ENCODE measurements at places on chromosomes 11 and 22.

DNA sequence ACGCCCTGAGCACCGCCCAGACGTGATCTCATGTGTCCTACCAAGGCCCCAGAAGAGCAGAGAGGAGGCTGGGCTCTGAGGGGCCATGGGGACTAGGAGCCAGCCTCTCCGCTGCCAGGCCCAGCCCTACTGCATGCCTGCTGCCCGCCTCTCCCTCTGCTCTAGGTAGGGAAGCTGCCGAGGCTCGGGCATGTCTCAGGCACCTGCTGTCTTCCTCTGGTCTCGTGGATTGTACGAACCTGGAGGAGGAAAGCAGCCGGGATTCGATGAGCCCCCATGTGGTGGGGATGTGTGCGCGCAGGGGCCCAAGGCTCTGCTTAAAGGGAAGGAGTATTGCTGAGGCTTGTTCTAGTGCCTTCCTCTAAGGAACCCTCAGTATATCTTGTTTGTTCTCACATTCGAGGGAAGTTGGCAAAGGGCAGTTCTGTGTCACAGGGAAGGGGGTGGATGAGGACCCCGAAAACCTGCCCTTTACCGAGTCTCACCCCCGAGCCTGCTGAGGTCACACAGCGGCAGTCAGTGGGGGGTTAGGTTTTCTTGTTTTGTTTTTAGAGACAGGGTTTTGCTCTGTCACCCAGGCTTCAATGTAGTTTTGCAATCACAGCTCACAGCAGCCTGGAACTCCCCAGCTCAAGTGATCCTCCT lies 21.2 kb downstream of the DAGLA start:
- no peak for DNase-seq

DNA sequence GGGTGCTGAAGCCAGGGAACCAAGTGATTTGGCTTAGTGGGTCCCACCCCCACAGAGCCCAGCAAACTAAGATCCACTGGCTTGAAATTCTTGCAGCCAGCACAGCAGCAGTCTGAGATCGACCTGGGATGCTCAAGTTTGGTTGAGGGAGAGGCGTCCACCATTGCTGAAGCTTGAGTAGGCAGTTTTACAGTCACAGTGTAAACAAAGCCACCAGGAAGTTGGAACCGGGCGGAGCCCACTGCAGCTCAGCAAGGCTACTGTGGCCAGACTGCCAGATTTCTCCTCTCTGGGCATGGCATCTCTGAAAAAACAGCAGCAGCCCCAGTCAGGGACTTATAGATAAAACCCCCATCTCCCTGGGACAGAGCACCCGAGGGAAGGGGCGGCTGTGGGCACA lies 424.1 kb upstream of the TENM4 start:
- no peak for DNase-seq

- no peak for DNase-seq
These were observed 54.5 kb downstream of the CACNG2 start for GRCh38 chr22:36649066-36649465.

DNA sequence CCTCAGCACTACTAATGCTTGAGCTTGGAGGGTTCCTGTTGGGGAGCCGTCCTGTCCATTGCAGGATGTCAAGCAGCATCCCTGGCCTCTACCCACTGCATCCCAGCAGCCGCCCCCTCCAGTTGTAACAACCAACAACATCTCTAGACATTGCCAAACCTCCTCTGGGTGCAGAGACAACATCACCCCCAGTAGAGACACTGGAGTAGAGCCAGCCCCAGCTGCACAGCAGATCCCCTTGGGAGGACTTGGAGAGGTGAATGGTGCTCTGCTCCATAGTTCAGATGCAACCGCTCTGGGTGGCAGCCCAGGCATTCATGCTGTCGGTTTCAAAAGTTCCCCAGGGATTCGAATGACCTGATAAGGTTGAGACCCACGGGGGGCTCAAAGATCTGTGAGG lies 259.0 kb downstream of the MN1 start:
- no peak for DNase-seq

GRCh38 chr11:68574308-68574707 lies 110.0 kb upstream of the GAL start:
- DNase-seq, result no peak

DNA sequence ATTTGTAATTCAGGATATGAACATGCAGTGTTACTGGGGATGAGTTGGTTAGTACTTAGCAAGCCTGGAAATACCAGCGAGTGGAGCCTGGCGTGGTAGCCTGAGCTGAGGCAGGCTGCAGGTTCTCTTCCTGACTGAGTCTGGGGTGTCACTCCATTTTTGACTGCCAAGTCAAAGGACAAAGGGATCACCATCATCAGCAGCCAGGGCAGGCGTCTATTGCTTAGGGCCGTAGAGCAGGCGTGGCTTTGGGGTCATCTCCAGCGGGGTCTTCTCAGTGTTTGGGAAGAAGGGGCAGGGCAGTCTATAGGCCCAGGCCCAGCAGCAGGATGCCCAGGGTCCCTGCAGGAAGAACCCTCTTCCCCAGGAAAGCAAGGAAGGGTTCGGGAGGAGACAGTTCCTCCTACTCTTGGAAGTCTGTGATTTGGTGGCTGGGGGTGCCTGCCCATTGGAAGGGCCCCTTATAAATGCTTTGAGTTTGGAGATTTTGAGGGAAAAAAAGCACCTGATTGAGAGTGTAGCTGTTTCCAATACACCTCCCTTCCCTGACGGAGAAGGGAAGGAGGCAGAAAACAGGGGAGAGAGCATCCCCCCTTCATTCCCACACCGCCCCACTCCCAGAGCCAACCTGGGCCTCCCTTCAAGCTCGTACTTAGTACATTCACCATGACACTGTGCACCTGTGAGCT lies 51.5 kb upstream of the SPATA19 start:
- no peak for DNase-seq

- DNase-seq, result no peak
These were observed 38.3 kb downstream of the C22orf31 start for GRCh38 chr22:29023172-29023796.

DNA sequence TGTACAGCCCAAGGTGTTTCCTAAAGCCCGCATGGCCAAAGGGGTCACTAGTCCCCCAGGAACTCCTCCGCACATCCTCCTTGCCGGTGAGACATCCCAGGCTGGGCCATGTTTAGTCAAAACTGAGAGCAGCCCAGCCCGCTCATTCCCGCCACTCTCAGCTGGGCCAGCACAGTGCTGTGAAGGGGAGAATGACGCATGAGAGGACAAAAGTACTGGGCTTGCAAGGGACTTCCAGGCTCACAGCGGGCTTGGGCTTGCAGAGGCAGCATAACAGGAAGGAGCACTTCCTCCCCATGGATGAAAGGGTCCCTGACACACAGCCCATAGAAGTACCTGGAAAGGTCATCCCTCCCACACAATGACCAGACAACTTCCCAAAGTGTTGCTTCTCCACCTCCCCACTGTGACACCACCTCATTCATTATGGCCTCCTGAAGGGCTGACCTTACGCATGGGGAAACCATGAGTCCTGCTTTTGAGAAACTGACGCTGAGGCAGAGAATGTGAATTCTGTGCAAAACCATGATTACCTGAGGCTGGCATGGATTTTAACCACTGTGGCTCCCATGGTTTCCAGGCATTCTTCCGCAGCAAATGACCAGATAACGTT lies 19.1 kb downstream of the ETS1 start:
- no peak for DNase-seq

DNA sequence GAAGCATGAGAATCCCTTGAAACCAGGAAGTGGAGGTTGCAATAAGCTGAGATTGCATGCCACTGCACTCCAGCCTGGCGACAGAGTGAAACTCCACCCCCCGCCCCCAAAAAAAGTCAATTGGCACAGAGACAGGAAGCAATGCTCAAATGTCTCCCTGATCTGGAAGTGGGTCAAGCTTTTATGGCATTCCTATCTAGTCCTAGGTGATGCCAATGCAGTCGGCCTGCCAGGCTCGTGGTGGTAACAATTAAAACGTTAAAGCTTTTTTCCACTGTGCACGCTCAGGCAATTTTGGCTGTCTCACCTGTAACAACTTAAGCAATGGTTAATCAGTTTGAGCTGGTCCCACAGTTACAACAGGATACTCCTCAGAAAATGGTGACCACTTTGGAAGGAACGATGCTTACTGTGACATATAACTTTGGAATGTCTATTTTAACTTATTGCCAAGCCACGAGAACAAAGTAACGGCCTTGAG lies 18.9 kb upstream of the PISD start:
- DNase-seq, result no peak

DNA sequence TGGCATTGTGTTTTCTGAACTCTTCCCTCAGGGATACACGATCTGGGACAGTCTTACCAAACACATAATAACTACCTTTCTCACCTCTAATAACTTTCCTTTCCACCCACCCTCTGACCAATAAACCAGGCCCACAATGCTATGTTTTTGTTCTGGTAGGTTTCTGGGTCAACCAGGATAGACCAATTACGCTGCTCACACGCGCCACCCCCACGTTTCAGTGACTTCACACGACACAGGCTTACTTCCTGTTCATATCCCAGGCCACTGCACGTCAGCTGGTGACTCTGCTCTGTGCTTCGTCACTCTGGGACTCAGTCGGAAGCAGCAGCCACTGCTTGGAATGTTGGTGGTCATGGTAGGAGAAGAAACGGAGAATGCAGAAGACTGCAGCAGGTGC lies 2.5 kb downstream of the KRTAP5-4 start:
- no peak for DNase-seq

- no peak for DNase-seq
These were observed 14.9 kb downstream of the HEPHL1 start for GRCh38 chr11:94036096-94036495.

DNA sequence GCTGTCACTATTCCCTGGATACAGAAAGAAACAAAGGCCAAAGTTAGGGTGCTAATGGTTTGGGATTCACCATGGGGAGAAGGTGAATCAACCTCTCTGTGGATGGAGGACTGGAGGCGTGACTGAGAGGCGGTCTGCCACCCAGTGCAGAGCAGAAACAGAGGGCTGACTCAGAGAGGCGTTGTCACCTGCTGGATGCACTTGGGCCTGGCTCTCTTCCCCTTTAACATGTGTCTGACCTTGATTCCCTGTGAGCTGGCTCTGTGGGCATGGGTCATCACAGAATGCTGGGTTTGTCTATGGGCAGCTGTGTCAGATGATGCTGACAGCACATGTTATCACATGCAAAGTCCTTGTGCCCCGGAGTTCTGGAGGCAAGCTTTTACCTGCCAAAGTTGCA lies 75.9 kb downstream of the LDLRAD3 start:
- DNase-seq, result no peak

DNA sequence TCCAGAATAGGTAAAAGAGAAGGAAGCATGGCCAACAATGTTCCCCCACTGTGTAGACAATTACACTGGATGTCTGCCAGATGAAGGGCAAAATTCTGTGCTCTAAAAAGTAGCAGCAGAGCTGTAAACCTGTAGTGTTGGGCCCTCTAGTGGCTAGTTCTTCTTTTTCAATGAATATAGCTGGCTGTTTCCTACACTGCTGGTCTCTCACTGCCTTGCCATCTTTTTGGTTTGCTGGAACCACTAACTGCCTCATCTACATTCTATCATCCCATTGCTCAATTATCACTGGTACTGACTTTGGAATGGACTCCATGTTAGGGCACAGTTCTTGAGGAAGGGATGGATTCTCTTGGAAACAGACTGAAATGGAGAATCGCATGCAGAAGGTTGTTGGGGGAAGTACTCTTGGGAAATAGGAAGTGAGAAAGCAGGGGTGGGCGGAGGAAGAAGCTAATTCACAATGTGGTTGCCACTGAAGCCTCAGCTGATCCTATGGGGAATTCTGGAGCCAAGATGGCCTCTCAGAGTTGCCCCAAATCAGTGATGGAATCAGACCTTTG lies 17.9 kb downstream of the KCNE3 start:
- DNase-seq, result peak; percentile 36

GRCh38 chr11:75022296-75022695 lies 33.6 kb downstream of the NEU3 start:
- DNase-seq, result no peak

DNA sequence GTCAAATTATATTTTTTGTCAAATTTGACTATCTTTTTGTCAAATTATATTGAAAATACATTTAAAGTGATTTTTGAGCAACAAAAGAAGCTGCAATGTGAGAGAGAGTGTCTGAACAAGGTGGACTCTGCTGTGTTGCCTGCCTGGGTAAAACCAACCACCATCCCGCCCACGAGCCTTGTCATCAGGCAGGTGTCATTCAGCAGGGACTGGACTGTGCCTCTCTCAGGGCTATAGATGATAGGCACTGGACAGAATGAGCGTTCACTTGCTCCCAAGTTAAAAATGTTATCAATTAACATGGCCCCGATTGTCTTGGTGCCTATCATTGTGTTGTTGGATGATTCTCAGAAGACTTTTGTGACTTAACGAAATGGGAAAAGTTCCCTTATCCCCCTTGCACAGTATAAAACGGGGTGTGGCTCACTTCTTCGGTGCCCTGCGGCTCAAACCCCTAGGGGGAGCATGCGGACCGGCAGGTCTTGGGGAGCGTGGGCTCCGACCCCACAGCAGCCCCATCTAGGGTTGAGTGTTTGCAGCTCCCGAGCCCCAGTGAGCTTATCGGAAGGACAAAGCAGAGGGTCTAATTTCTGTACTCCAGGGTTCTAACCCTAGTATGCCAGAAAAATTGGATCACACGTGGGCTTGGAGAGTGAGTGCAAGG lies 1.7 kb downstream of the APOL5 start:
- DNase-seq, result no peak

DNA sequence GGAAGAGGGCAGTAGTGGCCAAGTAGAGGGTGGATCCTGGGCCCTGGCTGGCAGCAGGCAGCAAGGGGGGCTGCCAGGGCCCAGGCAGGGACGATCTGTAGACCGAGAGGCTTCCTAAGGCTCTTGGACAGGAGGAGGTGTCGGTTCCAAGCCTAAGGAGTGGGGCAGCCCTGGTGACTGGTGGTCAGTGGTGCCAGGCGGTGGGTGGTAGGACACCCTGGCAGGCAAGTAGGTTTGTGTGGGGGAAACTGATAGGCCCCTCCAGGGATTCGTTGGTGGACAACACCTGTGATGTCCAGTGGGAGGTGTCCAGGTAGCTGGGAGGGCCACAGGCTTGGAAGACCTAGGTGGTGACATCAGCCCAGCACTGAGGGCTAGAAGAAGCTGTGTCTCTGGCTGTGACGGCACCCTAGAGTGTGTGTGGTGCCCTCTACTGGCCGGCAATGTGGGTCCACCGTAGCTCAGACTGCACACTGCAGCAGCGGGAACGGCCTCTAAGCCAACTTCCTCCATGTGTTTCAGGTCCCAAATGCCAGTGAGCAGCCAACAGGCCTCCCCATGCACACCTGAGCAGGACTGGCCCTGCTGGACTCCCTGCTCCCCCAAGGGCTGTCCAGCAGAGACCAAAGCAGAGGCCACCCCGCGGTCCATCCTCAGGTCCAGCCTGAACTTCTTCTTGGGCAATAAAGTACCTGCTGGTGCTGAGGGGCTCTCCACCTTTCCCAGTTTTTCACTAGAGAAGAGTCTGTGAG lies 9.4 kb upstream of the SAMM50 start:
- DNase-seq, result no peak

- DNase-seq, result no peak
These were observed 102.9 kb downstream of the CCDC81 start for GRCh38 chr11:86477495-86478155.

GRCh38 chr11:71456831-71457230 lies 3.8 kb downstream of the NADSYN1 start:
- no peak for DNase-seq

GRCh38 chr11:68870470-68870869 lies 28.8 kb upstream of the CPT1A start:
- no peak for DNase-seq

- DNase-seq, result no peak
These were observed 39.0 kb downstream of the GLB1L2 start for GRCh38 chr11:134370526-134371435.

- DNase-seq, result no peak
These were observed 16.2 kb upstream of the ACCSL start for GRCh38 chr11:44031549-44031948.

GRCh38 chr11:83241291-83241946 lies 44.7 kb downstream of the CCDC90B start:
- peak; percentile 21 for DNase-seq
